ENCODE measurements at places on chromosomes 4 and X.

- H3K36me3 ChIP-seq: no peaks in the 10 kb centered on the region
- H3K4me3 ChIP-seq: no peak overlapping the region
- H3K4me1 ChIP-seq: no peaks in the 10 kb centered on the region
- H3K27me3 ChIP-seq: no peaks in the 10 kb centered on the region
- no peak for DNase-seq
Observed at GRCh38 chr4:14478504-14478903, 523.8 kb upstream of the CPEB2 start.

GRCh38 chr4:37393321-37393720, 148.8 kb downstream of the NWD2 start:
- H3K27me3 ChIP-seq: peaks cover 12% of the 10 kb centered on the region
- DNase-seq: no peak
- H3K4me1 ChIP-seq: peaks cover 2% of the 10 kb centered on the region
- H3K36me3 ChIP-seq: no peaks in the 10 kb centered on the region

DNA sequence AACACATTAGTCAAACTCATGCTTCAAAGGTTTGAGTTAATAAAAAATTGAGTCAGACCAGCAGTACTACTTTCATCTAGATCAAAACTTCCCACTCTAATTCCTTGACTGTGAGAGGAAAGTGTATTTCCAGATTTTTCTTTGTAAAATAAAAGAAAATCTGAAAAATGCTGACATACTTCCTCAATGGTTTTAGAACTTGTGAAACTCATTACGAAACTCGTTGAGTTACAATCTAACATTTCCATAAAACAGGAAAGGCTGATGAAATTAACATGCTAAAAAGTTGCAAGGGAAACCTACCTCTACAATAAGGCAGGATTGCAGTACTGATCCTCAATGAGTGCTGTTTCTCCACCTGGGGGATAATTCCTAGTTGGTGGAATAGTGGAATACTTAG, 217.8 kb upstream of the HCCS start:
- no peaks in the 10 kb centered on the region for H3K27me3 ChIP-seq
- H3K36me3 ChIP-seq: no peaks in the 10 kb centered on the region
- DNase-seq: no peak
- no peaks in the 10 kb centered on the region for H3K4me1 ChIP-seq

GRCh38 chr4:163012816-163013215, 153.9 kb downstream of the NAF1 start:
- H3K36me3 ChIP-seq: no peaks in the 10 kb centered on the region
- DNase-seq: no peak

DNA sequence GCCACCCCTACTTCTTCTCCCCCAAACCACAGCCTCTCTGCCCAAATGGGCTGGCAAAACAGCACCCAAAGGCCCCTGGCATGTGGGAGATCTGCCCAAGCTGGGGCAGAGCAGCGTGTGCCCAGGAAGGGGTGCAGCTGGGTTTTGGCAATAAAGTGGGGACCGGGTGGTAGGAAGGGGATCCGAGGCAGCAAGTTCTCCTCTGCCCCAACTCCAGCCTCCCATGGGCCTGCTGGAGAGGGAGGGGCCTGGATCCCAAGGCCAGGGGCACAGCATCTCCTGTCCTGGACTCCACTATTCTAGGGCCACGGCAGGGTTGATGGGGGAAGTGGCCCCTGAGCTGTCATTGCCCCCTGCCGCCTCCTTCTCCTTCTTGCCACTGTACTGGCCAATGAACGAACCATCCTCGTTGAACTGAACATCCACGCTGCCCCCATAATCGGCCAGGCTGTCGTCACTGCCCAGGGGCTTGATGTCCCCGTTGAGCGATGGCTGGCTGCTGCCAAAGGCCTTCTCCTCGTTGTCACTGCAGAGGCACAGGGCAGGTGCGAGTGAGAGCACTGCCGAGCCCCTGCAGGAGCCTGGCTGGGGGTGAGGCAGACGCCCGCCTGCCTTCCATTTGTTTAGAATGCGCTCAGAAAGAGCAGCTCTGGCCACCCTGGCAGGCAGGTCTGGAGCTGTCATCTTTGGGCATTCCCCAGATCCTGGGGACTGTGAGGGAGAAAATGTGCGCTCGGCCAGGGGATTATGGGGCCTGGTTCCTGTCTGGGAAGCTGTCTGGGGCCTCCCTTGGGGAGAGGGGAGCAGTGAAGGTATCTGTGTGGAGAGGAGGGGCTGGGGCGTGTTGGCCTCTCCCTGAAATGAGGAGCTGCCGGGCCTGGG, 23.4 kb downstream of the L1CAM start:
- H3K4me1 ChIP-seq: peaks cover 2% of the 10 kb centered on the region
- H3K27me3 ChIP-seq: no peaks in the 10 kb centered on the region
- no peaks in the 10 kb centered on the region for H3K36me3 ChIP-seq
- H3K27ac ChIP-seq: no peak overlapping the region
- no peak overlapping the region for H3K4me3 ChIP-seq
- no peak for DNase-seq

GRCh38 chr4:10095296-10095991, 21.2 kb downstream of the WDR1 start:
- peak; percentile 77 for DNase-seq
- no peak overlapping the region for H3K4me3 ChIP-seq
- H3K27me3 ChIP-seq: no peaks in the 10 kb centered on the region
- H3K27ac ChIP-seq: peak overlapping the region; percentile 95
- peaks cover 80% of the 10 kb centered on the region for H3K36me3 ChIP-seq

DNA sequence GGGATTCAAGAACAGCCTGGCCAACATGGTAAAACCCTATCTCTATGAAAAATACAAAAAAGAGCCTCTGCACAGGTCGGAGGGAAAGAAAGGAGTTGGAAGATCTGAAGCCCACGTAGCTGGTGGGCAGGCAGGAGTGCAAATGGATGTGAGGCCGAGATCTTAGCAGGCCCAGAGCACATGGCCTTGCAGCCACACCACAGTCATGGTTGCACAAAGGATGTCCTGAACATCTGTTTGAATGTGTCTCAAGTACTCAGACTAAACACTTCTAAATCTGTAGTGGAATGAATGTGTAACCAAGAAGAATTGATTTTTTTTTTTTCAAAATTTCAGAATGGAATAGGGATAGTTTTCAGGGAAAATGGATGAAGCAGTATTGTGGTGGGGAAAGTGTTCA, 10.8 kb downstream of the CA5B start:
- H3K36me3 ChIP-seq: peaks cover 15% of the 10 kb centered on the region
- no peak for DNase-seq
- H3K27me3 ChIP-seq: no peaks in the 10 kb centered on the region
